ENCODE measurements at places on chromosomes 5 and 9. TPM values are rescaled to one million over a fixed set of nuclear protein-coding genes. Genes with fewer than 3 reads are reported as not detected.
A peak's percentile ranks its signal among the peaks of the same experiment; 100 is the strongest.

The OSTF1 gene
- total RNA-seq = 6.5 TPM

DNA sequence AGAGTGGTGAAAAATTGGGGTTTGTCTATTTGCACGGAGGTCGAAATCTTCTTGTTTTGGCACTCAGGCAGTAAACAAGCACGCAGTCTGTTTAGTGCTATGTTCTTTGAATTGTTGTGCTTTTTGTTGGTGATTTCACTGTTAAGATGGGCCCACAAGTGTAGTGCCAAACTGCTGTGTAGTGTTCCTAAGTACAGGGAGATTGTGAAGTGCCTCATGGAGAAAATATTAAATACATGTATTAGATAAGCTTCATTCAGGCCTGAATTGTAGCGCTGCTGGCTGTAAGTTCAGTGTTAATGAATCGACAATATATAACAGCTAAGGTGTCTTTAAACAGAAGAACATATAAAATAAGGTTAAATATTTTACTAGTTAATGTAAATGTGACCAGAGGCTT is 17.3 kb downstream of the SREK1 start:
- DNase-seq = no peak

- peak; percentile 1 for DNase-seq
Observed at GRCh38 chr9:16640649-16641048, 229.8 kb downstream of the BNC2 start.

DNA sequence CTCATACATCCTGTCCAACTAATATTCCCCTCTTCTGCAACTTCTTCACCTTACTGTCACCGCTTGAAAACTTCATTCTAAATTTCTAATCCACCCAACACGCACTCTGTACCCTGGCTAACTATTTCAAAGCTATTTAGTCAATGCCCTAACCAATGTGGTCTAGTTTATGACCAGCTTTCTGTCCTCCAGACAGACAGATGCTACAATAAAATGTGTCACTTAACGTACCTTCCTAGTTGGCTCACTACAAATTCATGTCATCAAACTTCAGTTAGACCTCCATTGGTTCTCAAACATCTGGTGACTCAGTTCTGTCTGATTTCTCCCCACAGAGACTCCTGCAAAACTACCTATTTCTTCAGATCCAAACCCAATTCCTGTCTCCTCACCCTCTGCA is 57.7 kb downstream of the FAM13B start:
- DNase-seq = no peak

DNA sequence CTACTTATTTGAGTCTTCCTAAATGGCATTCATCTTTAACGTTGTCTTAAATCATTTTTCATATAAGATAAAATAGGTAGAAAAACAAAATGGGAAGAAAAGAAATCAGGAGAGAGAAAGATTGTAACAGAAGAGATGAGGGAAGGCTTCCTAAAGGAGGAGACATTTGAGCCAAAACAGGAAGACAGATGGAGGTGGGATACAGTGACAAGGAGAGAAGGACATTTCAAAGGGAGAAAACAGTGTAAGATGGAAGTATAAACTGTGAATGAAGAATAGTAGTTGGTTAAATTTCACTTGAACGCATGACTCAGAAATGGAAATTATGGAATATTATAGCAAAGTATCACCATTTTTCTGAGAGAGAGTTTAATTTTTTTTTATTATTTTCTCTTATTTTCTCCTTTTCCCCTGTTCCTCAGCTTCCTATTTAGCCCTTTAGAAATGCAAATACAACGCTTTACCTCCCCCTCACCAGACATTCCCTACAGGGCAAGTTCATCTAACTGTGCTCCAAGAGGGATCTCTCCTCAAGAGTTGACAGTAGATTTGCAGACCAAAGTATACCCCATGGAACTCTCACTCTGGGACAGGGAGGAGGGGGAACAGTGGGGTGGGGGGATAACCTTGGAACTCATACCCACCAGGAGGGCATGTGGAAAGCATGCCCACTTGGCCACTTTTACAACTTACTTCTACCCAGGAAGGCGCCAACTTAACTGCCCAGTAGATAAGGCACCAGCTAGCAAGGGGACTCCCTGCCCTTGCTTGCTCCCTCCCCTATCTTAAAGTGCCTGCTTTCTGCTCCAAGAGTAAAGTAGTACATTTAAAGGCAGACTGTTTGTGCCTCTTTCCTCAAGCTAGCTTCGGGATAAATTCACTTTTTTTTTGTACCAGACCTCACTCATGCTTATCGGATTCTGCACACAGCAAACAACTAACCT is 304.7 kb upstream of the POU5F2 start:
- no peak for DNase-seq

DNA sequence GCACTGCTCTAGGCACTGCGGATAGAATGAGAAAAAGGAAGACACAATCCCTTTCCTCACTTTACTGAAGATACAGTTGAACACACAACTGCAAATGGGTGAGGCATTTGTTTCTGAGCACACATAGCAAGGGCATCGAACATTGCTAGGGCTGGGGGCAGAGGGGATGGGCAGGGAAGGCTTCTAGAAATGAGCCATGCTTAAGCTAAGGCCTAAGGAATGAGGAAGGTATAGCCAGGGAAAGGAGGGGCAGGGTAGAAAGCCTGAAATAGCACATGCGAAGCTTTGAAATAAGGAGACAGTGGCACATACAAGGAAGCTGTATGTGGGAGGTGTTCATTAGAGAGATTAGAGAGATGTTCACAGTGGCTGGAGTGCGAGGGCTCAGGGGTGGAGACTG is 92.7 kb downstream of the KIF4B start:
- no peak for DNase-seq

The IFNA13 gene
- total RNA-seq = not detected

DNA sequence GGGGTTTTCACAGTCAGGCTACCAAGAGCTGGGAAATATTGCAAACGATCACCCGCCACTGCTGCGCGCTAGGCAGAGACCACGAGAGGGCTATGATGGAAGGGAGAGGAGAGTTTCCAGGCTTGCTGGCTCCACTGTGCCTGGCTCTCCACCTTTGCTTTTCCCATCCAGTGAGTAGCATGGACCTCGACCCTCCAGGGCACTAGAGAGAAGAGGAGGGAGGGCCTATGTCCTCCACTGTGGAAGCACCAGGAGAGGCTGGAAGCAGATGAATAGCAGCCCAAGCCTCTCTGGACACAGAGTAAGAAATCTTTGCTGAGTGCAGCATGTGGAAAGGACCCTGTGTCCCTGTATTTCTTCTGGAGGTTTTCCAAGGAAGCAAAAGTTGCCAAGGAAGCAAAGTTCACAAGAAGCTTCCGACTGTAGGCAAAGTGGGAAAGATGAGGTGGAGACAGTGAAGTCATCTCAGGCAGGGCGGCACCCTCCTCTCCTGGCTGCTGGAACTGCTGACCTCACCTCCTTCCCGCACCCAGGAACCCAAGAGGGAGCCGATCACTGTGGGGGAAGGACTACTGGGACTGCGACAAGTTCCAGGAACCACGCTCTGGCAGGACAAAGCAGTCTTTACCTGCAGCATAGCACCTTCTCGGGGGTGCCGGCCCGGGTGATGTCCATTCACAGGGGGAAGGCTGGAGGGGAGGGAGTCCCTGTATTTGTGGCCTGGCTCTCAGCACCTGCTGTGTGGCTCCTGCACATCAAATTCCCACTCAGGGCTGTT is 79.6 kb downstream of the CSNK1A1 start:
- no peak for DNase-seq

The IL9 gene
- total RNA-seq = not detected

The LHX2 gene
- total RNA-seq = 2.6 TPM

DNA sequence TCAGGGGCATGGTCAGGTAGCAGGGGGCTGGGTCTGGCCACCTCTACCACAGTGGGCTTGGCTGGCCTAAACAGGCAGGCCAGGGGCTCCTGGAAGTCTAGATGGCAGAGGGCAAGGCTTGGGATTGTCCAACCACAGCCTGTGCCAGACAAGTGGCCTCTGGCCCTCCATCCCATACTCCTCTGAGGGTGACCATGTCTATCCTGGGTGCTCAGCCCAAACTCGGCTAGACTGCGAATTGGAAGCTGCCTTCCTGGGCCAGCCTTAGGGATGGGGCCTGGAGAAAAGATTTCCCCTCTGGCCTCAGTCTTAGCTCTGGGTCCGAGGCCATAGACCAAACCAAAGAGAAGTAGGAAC is 110.5 kb downstream of the PHF2 start:
- DNase-seq = no peak

The PCDHB14 gene
- total RNA-seq = 0.44 TPM

DNA sequence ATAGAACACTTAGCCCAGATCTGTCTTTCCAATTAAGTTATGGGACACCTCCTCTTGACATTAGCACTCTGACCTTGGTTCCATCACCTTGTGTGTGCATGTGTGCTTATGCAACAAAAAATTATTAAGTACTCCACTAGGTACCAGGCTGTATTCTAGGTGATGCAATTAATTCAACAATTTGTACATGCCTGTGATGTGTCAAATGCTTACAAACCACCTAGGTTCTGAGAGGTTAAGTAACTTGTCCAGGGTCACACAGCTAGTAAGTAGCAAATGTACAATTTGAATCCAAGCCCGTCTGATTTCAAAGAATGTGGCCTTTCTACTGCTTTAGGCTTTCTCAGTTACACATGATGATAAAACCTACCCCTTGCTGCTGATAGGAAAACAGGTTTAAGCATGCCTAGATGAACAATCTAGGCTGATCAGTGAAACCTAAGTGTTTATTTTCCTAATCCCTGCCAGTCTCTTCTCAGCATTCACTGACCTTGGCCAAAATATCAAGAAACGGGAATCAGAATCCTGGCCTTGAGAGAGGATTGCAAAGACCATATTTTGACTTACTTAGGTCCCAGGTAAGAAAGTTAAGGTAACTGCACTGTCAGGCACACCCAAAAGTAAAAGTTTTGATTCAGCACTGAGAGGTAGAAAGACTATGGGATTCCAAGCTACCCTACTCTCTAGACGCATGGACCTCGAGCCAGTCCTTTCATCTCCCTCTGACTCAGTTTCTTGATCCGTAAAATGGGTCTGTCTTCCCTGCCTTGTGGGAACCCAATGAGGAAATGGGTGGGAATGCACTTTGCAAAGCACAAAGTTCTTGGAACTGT is 1.0 kb downstream of the TBC1D2 start:
- DNase-seq = no peak

The CFAP157 gene
- total RNA-seq = not detected

DNA sequence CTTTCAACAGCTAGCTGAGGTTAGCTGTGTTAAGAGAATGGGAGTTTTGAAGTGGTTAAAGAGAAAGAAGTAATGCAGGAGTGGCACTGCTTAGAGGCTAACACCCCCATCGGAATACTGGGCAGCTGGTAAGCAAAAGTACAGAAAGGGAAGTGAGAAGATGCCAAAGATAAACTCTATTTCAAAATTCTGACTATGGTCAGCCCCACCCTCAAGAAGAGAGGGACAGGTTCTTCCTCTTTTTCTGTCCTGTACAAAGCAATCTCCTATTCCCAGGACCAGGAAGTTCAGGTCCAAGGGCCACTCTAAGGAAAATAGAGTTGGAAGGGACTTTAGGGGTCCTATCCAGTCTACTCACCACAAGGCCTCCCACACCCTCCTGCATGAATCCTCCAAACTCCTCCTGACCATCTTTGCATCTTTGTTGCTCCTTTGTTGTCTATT is 45.9 kb upstream of the JAK2 start:
- DNase-seq = no peak

DNA sequence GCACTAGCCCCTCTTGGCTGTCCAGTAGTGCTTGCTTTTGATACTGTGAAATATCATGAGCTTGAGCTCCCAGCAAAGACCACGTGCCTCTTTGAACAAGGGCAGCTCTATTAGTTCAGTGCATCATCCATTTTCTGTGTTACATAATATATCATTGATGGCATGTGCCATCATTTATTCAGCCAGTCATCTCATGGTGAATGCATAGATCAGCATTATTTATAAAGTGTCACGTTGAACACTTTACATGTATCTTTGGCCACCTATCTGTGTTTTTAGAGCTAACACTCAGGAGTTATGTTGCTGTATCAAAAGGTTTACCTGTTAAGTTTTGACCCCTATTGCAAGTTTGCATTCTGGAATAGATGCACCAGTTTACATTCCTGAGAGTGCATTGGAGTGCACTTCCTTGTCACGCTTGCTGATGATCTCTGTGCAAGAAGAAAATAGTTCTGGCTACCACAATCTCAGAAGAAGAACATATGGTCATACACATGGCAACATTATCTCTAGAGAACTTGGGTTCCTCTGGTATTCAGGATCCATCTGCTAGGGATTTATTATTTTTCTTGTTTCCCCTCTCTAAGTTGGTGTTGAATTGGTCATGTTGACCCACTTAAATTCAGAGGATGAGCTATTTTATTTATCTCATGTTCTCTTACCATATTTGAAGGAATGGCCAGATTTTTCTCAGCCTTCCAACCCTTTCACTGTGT is 120.9 kb downstream of the SH3GL2 start:
- DNase-seq = no peak

- no peak for DNase-seq
Observed at GRCh38 chr9:81705578-81705977, 16.2 kb upstream of the TLE1 start.

The PAX5 gene
- not detected for total RNA-seq

DNA sequence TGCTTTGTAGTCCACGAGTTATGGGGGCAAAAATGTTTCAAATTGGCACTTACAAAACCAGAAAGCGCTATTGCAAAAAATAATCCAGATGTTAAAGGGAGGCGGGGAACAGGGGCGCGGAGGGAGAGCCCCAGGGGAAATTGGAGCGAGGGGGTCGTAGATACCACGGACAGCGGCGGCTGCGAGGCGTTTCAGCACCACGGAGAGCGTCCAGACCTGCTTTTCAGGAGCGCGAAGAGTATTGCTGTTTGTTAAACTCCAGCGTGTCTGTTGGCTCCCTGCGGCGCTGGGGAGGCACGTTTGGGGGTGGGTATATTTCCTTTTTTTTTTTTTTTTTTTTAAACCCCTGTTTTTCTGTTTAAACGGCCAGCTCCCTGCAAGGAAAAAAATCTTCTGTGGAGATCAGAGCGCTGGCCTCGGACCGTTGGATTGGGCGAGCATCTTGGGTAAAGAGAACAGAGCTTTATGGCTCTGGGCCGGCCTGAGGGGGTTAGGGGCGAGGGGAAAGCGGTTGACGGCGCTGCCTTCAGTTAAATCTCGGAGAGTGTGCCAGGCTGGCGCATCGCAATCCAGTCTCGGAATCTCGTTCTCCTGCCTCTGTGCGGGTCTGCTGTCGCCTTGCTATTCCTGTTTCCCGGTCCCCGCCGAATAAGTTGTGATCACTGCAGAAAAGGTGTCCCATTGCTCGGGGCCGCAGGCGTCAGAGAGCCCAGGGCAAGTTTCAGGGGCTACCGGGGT is at the start of gene GLRA1:
TSS of gene GLRA1 (minus strand) at position 288 of the 738 bp plus-strand sequence. CDS start 302 bp downstream, outside the sequence.
- DNase-seq = peak; percentile 69

- DNase-seq = no peak
Observed at GRCh38 chr9:70798018-70798417, 323.4 kb downstream of the TRPM3 start.

GRCh38 chr9:96398582-96399324 is 15.2 kb upstream of the SLC35D2 start:
- no peak for DNase-seq

DNA sequence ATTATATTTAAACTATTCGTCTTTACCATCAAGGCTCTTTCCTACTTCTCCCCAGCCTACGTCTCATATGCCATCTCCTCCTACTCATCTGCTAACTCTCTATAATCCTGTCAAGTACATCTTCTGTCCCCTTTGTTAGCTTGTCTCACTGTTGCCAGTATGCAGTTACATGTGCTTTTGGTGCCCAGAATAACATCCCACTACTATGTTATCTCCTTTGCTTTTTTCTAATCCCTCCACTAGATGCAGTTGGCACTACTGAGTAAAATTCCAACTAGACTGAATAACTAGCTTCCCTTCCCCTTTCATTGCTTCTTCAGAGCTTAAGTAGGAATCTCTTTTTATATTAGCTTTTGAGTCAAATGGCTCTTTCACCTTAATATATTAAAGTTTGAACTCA is 3.0 kb upstream of the ARRDC3 start:
- DNase-seq = no peak

GRCh38 chr9:21228122-21228521 is at the start of gene IFNA17:
IFNA17 (minus strand) TSS chr9:21228222; CDS start chr9:21228173, 49 bp downstream.
- DNase-seq = no peak

Measured in Caco-2 (cell line).